ENCODE measurements at places on chromosomes 3 and 15.
A peak's percentile ranks its signal among the peaks of the same experiment; 100 is the strongest.

DNA sequence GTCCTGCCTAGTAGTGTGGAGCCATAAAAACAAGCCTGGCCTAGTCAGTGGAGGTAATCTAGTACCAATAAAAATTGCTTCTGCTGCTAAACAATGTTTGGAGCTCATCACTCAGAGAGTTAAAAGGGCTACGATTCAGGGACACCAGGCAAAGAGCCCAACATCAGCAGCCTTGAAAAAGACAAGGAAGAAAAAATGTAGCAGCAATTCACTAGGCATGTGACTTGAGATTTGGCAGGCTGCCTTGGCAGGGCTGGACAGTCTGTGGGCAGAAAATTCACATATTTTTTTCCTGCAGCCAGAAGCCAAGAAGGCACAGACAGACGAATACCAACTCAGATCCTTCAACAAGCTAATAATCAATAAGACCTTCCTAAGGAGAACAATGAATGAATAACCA, 47.2 kb downstream of the IGSF11 start:
- peak; percentile 45 for DNase-seq

- peak; percentile 23 for DNase-seq
Measured at GRCh38 chr15:67108122-67108961, 42.9 kb downstream of the SMAD3 start.

- DNase-seq: peak; percentile 61
Measured at GRCh38 chr3:85576091-85576690, 617.4 kb downstream of the CADM2 start.

DNA sequence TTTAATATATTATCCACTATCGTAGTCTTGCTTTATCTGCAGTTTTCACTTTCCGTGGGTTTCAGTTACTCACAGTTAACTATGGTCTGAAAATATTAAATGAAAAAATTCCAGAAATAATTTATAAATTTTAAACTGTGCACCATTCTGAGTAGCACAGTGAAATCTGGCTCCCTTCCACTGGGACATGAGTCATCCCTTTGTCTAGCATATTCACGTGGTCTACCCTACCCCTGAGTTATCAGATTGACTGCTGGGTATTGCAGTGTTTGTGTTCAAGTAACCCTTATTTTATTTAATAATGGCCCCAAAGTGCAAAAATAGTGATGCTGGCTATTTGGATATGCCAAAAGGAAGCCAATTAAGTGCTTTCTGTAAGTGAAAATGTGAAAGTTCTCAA, 539.5 kb upstream of the AGTR1 start:
- peak; percentile 41 for DNase-seq

- peak; percentile 96 for DNase-seq
Measured at GRCh38 chr3:151976211-151977050, 103.0 kb downstream of the SUCNR1 start.

DNA sequence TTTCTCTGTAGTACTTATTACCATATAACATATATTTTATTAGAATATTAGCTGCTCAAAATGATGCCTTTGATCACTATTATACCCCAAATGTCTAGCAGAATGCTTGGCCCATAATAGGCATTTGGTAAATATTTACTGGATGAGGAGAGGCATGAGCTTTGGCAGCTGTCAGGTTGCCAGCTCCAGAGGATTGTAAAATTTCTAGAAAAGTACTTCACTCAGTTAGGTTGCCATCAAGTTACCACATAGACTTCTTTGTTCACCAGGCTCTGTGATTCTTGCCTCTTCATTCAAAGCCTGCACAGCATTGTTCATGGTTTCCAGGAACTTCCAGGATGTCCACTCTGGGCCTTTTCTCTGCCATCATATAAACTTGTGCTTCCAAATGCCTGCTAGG, 582.8 kb downstream of the PDCD6IP start:
- DNase-seq: no peak

DNA sequence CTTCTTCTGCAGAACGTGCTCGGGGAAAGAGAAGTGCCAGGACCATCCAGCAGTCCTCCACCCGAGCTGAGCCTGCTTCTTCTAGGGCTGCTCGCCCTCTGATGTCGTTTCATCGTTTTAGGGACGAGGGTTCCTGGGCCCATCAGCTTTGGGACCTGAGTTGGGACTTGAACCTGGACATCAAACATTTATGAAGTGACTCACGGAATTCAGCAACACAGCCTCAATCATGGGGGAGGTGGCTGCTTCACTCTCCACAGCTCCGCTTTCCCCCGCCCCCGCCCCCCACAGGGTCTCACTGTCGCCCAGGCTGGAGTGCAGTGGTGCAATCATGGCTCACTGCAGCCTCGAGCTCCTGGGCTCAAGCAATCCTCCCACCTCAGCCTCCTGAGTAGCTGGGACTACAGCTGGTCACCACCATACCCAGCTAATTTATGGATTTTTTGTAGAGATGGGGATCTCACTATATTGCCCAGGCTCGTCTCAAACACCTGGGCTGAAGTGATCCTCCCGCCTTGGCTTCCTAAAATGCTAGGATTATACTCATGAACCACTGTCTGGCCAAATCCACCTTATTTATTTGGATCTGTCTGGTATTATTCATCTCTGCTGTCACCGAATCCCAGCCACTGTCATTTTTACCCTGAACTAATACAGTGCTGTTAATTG, 725 bp upstream of the SCAMP2 start:
- no peak for DNase-seq

- DNase-seq: peak; percentile 83
Measured at GRCh38 chr15:62777671-62778070, 264.9 kb upstream of the TPM1 start.

DNA sequence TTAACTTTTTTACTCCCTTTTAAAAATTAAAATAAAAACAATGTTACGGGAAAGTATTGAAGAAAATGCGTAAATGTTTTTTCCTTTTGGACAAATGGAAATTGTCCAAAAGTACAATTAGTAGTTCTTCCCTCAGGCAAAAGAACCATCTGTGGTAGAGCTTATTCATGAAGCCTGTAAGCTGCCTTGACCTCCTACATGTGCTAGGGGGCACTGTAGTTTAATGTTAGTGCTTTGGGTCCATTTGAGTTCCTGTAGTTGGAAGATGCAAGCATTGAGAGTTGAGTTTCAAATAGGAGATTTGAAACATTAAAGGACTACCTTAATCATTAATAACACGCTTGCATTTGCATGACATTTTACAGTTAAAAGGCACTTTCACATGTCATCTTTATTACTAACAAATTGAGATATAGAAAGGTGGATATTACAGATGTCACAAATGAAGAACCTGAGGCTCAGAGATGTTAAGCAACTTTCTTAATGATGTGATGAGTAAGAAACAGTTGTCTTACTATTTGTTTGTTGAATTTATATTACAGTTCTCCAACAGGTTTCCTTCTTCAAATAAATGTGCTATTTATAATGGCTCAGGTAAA, 1.8 kb upstream of the ZNF385D start:
- DNase-seq: peak; percentile 66

GRCh38 chr3:43224405-43225073, 61.8 kb upstream of the SNRK start:
- no peak for DNase-seq

GRCh38 chr3:158097081-158097592, 9.1 kb downstream of the SHOX2 start:
- no peak for DNase-seq

DNA sequence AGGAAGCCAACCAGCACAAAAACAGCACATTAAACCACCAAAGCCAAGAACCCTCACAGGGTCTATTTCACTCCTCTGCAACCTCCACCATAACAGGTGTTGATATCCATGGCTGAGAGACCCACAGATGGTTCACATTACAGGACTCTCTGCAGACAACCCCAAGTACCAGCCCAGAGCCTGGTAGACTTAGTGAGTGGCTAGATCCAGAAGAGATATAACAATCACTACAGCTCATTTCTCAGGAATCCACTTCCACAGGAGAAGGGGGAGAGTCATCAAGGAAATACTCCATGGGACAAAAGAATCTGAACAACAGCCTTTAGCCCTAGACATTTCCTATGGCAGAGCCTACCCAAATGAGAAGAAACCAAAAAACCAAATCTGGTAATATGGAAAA, 168.1 kb upstream of the CD96 start:
- peak; percentile 79 for DNase-seq

- DNase-seq: peak; percentile 42
Measured at GRCh38 chr15:79615754-79616153, 183.6 kb downstream of the MINAR1 start.

GRCh38 chr3:111200027-111200426, 128.4 kb downstream of the NECTIN3 start:
- no peak for DNase-seq

DNA sequence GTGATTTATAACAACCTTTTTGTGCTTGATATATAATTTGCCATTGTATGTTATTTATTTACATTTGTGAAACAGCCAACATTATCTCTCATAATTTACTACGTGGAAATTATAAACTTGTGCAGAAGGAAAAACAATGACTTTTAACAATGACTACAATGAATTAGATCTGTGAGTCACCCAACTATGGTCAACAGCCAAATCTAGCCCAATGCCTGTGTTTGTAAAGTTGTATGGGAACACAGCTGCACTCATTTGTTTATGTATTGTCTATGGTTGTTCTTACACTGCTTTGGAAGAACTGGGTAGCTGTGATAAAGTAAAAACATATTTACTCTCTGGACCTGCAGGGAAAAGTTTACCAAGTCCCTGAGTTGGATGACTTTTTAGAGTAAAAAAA, 110.4 kb downstream of the OTOL1 start:
- no peak for DNase-seq

- DNase-seq: no peak
Measured at GRCh38 chr3:95097493-95097892, 1034.6 kb downstream of the NSUN3 start.

DNA sequence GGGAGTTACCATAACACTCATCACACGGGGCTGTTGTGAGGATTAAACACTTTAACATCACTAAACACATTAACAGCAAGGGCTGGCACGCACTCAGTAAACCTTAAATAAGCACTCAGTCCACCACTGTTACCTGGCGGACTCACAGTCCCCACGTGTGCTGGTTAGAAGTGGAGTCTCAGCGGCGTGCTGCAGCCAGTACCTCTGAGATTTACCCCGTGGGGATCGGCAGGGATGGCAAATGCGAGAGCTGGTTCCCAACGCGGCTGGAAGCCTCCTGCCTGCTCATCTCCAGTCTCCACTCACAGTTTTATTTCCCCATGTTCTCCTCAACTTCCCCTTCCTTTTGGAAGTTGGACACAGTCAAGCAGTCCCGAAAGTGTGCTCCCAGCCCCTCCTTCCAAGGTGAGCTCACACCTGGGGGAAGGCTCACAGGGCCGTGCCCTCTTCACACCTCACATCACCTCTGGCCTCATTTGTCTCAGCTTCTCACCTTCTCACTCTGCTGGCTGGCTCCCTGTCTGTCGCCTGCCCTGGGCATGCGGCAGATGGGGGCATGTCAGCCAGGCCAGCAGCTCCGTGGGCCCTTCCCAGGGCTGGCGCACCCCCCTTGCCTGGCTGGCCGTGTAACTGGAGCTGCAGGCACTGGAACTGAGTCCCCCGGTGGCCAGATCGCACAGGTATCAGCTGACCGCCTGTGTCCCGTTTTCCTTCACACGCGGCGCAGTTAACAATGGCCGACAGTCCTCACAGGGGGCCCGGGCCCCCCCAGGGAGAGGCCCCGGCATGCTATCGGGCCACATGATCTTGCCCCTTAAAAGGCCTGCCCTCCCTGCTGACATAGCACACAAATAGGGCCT, 87.1 kb downstream of the WNT7A start:
- no peak for DNase-seq

DNA sequence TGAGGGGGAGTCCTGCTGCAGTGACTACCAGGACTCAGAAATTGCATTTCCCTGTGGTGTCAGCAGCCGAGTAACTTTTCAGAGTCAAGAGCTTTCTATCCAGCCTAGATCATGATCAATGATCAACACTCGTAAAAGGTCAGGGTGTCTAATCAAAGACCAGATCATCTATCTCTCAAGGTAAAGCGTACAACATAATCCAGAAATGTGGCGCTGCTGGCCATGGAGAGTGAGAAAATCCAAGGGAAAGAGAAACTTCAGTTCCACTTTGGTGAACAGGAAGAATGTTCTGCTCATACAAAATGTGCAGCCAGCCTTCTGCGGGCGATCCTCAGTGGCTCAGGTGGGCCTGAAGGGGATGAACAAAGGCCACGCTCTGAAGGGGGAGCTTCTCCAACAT, 1005.8 kb upstream of the NR2F2 start:
- DNase-seq: peak; percentile 33

- DNase-seq: no peak
Measured at GRCh38 chr3:96324087-96324486, 490.3 kb upstream of the EPHA6 start.

- DNase-seq: no peak
Measured at GRCh38 chr15:67167091-67167490, 87.4 kb downstream of the AAGAB start.

DNA sequence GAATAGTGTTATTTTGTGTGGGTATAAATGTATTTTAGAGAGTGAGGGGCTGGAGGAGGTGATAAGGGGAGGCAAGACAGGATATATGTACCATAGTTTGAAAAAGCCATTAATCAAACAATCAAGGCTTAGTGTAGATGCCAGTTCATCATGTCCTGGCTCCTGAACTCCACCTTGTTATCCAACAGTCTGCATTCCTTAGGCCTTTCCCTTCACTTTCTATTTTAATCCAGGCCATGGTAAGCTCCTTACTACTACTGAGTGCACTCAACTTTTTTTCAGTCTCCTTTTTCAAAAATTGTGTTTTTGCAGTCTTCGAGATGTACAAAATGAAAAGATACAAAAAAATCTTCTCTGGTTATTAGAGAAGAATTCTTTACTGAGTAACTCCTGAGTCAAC, 700.5 kb upstream of the NAALADL2 start:
- no peak for DNase-seq

DNA sequence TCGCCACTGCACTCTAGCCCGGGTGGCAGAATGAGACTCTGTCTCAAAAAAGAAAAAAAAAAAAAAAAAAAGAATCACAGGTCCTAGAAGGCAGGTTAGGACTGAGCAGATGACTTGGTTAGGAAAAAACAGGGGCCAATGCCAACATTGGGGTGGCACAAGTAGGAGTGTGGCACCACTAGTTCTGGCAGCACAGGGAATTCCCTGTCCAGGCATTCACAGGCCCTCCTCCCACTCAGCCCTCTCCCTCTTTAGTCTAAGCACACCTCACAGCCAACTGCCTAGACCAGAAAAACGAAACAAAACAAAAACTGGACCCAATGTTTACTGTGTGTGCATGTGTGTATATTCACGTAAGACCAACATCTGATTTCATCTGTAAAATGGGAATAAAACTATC, 10.5 kb downstream of the THOC7 start:
- DNase-seq: no peak

DNA sequence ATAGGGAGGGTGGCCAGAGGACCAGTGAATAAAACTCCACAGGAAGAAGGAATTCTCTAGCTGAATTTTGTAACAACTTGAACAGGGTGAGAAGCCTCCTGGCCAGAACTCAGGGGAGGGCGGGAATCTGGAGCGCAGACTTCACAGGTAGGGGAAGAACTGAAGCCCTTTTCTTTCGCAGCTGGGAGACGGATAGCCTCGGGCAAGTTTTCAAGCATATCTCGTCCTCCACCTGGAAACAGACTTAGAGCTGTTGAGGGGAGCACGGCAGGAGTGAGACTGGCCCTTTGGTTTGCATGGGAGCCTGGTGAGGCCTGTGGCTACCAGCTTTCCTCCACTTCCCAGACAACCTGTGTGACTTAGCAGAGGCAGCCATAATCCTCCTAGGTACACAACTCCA, 10.9 kb upstream of the RPL39L start:
- DNase-seq: no peak

GRCh38 chr15:51776952-51777569, 25.7 kb downstream of the TMOD2 start:
- peak; percentile 69 for DNase-seq

- DNase-seq: peak; percentile 77
Measured at GRCh38 chr3:139934613-139935015, 371 bp upstream of the CLSTN2 start.

Measured in kidney tubule cell (primary cell).